MV-4-11 (cell line): ENCODE measurements at places on chromosomes 12 and 14.

DNA sequence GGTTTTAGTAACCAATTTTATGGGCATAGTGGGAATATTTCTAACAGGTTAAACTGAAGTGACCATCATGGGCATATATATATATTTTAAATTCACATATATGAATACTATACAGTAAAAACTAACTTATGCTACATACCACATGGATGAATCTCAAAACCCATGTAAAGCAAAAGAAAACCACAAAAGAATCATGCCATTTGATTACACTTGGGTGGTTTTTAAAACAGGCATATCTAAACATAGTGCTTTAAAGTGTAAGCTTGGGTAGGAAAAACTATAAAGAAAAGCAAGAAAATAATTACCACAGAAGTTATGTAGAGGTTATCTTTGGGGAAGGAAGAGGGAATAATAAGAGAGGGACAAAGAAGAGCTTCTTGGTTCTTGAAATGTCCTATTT is 326.1 kb downstream of the NAV3 start:
- no peak for DNase-seq

- no peak for DNase-seq
These were observed 35.7 kb downstream of the SIX6 start for GRCh38 chr14:60544659-60545058.

DNA sequence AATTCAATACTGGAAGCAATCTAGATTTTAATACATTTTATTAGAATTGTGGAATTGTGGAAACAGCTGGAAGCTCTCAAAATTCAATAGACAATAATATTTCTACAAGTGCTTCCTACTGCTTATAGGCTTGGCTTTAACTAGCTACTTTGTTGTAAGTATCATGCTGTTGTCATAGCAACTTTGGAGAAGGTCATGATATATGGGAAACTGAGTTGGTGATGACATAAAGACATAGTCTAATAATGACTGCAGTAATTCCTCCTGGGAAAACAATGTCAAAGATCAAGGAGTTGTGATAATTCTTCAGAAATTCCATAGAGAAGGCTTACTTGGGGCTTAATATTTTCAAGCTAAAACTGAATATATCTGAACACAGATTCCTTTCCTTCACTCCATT is 266.6 kb downstream of the KIF21A start:
- no peak for DNase-seq

- DNase-seq = no peak
These were observed 231.5 kb downstream of the MSRB3 start for GRCh38 chr12:65510007-65510406.

DNA sequence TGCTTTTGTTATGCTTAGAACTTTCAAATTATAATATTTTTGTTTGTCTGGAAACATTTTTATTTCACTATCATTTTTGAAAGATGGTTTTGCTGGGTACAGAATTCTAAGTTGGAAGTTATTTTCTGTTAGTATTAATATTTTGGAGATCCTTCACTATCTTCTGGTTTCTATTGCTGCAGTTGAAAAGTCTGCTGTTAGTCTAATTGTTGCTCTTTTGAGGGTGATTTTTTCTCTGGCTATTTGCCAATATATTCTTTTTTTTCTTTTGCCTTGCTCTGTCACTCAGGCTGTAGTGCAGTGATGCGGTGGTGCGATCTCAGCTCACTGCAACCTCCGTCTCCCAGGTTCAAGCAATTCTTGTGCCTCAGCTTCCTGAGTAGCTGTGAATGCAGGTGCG is 28.2 kb upstream of the ARID2 start:
- DNase-seq = no peak

DNA sequence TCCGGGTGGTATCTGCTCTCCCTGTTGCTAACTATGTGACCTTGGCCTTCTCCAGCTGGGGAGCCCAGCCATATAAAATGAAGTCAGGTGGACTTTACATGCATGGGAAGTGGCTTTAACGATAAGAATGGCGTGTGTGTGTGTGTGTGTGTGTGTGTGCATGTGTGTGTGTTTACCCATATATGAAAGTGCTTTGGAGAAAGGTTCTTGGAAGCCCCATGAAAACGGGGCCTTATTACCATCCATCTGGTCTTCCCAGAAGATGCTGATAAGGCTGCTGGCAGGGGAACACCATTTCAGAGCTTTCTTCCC is 94.8 kb downstream of the LRRC74A start:
- DNase-seq = no peak

GRCh38 chr12:127191129-127191528 is 1075.8 kb upstream of the TMEM132C start:
- DNase-seq = no peak

DNA sequence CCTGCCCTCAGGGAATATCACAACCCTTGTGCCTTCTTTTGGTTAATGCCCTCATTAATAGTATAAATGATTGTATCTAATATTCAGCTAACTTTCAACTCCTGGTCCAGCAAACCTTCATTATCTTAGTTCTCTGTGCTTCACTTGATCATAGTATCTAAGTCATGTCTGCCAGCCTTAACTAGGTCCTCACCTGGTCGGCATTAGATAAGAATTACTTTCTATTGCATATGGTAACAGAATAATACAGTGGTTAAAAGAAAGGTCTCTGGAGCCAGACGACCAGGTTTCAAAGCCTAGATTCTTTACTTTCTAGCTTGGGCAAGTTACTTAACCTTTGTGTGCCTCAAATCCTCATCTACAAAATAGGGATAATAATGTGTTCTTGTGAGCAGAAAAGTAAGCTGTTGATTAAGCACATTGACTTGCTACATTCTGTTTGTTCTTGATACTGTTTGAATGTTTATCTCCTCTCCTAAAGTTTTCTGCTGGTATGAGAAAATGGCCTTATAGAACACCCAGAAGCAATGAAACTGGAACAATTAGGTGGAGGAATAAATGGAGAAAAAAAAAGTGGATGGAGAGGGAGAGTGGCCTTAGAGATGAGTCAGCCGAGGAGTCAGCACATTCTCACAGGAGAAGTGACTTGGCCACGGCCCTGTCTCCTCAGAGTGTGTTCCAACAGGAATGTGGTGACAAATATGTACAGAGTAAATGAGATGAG is 176.1 kb downstream of the SLC25A21 start:
- no peak for DNase-seq

DNA sequence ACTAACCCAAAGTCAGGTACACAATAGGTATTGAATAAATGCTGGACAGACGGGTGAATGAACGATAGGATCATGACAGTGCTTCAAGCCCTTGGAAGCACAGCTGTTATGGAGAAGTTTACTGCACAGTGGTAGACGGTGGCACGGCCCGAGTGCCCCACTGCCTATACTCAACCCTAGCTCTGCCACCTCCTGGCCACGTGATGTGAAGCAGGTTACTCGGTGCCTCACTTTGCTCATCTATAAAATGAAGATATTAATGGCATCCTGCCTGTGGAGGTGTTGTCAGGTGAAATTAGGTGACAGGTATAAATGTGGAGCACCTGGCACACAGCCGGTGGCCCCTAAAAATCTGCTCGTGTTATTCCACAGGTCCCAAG is 5.8 kb downstream of the ASB2 start:
- peak; percentile 40 for DNase-seq

GRCh38 chr12:102067574-102068258 is 5.9 kb upstream of the WASHC3 start:
- no peak for DNase-seq
